Fibroblast of villous mesenchyme (primary cell): ENCODE measurements at places on chromosomes 16 and 17. TPM values are rescaled to one million over a fixed set of nuclear protein-coding genes. Genes with fewer than 3 reads are reported as not detected.

Gene AOC2
- 0.43 and 0.64 TPM in 2 replicates for total RNA-seq

Gene WNK4
- 1.3 and 3.9 TPM in 2 replicates for total RNA-seq

DNA sequence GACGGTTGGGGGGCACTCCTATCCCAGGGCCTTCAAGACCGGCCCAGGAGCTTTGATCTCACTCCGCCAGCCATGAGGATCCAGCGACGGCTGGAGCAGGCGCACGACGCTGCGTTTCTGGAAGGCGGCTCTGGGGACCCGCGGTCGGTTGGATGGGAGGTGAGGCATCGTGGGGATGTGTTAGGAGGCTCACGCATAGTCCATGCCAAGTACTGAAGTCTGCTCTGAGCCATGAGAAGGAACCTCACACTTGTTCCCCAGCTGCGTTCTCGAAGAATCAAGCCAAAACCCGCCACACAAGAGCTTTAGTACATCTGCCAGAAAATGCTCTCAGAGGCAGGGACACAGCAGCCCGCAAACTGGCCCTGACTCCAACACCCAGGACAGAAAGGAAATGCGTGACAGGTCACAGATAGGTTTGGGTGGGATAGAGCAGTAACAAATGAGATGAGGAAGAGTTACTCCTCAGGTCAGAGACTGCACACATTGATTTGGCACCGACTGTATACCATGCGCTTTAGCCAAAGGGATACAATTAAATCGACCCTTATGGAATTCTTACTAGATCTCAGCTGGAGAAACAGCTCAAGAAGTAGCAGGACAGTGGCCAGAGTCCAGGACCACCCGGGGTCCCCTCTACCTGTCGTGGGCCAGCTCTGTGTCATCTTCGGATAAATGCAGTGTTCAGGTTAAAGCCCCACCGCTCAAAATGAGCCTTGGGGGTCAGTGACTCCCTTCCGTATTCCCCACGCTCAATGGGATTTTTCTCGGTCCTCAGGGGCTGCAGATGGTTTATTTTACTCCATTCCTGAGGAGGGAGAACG, 6.7 kb upstream of the GSG1L start:
- no peak for DNase-seq

GRCh38 chr17:81110488-81111040, 54.7 kb upstream of the PVALEF start:
- DNase-seq = no peak

DNA sequence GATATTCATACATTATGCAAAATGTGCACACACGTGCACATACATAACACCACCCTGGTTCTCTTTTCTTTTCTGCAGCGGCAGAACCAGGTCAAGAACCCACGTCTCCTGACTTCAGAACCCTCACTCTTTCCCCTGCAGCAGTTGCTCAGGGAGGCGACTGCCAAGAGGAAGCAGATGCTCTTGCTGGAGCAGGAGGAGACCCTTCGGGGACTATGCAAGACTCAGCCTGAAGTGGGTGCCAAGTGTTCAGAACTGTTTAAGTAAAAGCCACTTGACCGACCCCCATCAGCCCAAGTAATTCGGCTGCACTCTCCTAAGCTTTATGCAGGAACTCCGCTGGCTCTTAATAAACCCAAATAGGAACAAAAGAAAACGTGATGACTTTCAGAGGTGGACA, 193.8 kb downstream of the SLC39A11 start:
- DNase-seq = no peak

DNA sequence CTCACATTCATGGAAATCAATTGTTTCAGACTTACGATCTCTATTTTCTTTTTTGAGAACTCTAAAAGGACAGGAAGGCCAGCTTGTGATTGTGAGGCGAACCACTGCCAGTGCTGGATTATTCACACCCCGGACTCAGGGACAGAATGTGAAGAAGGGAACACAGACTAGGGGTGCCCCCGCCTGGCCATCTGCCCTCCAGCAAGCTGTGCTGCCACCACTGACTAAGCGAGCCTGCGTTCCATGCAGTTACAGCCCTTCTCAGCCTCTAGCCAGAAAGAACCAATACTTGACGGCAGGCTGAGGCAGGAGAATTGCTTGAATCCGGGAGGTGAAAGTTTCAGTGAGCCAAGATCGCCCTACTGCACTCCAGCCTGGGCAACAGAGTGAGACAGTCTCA, 2.8 kb downstream of the HAGH start:
- DNase-seq = peak; percentile 63

GRCh38 chr16:78829280-78829679, 729.8 kb downstream of the WWOX start:
- no peak for DNase-seq

DNA sequence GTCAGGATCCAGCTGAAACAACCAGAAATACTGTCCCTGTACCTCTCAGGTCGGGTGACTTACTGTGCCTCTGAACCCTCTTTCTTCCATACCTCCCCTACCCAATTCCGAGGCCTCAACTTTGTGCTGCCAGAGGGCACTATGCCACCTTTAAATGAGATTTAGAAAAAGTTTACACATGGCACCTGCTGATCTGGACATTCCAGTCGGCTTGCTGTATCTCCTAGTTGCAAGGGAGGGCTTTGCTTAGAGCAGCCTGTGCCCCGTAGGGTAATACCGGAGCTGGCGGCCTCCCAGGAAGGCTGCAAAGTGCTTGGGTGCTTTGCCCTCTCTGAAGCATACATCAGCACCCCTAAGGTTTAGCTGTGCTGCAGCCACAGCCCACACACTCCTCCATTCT, 306.0 kb upstream of the RBFOX1 start:
- no peak for DNase-seq

DNA sequence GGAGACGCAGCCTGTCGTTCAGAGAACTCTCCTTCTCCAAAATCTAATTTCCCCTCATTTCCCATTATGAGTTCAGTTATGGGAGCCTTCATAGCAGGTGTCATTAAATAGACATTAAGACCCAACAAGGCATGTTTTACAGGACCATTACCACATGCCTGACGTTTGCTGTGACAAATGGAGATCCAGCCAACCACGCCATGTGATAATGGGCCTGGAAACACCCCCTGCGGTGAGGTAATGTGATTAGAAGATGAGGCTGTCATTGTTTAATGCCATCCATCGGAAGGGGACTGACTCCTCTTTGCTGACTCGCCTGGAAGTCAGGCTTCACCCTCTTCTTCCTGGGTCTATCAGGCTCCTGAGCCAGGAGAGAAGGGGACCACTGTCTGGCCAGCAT, 76.9 kb downstream of the WSCD1 start:
- no peak for DNase-seq

DNA sequence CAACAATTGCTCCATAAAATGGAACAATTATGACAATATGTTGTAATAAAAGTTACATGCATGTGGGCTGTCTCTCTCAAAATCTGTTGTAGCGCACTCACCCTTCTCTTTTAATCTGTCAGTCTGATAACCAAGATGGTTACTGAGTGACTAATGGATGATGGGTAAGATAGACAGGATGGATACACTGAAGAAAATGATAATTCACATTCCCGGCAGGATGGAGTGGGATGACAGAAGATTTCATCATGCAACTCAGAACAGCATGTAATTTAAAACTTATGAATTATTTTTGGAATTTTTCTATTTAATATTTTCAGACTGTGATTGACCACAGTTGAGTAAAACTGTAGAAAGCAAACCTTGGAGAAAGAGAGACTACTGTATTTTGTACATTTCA, 30.5 kb downstream of the CDH13 start:
- DNase-seq = peak; percentile 62

DNA sequence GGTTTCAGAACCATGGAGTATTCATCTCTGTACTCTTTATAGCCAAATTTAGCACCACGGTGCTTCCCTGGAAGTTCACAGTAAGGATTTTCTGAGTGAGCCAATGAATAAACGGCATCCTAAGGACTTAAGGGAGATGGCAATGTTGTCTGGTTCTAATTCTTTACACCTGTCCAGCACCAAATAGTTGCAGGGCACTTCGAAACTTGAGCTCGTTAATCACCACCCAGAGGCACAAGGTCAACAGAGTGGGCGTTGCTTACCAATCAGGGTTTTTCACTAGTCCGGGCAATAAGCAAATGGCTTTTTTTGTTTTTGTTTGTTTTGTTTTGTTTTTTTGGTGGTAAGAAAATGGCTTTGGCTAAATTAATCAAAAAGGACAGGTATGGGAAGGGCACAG, 28.2 kb upstream of the TMEM220 start:
- DNase-seq = no peak

DNA sequence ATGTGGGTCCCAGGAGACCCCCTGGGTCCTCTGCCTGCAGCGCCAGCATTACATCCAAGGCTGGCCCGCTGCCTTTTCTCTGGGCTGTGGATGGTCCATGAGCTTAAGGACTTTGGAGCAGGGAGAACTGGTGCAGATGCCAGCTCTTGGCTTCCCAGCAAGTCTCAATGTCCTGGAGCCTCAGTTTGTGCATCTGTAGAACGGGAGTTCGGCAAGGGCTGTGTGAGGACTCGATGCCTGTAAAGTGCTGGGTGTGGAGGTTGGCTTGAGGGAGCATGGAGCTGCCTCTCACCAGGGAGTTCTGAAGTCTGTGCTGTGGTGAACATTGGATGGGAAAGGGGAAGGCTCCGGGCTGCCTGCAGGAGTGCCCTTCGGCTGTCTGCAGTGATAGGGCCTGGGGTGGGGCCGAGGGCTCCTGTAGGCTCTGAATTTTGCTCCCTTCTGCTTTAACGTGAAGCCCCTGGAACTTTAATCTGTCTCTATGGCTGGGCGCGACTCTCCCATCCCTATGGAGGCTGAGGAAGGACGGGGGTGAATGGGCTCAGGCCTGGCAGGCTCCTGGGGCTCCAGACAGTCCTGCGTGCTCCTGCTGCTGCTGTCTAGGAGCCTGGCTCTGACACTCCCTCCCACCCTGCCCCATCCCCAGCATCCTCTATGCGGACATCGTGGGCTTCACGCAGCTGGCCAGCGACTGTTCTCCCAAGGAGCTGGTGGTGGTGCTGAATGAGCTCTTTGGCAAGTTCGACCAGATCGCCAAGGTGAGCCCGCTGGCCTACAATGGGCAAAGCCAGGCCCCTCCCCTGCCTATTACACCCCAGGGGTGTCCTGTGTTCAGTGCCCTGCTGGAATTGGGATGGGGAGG, 27.9 kb downstream of the ADCY7 start:
- no peak for DNase-seq

DNA sequence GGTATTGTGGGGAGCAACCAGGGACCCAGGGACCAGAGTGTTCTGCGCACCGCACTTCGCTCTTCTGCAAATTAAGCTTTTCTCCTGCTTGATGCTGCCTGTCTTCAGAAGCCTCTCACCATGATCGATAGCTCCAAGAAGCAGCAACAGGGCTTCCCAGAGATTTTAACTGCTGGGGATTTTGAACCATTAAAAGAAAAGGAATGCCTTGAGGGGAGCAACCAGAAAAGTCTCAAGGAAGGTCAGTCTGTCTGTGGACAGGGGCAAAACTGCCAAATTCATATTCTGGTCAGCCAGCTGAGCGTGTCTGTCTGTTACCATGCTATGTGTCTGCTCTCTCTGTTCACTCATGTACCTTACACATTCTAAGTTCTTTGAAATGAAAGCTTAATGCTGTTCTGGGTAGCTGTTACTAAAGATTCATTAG, 115.7 kb downstream of the MRTFB start:
- peak; percentile 14 for DNase-seq

DNA sequence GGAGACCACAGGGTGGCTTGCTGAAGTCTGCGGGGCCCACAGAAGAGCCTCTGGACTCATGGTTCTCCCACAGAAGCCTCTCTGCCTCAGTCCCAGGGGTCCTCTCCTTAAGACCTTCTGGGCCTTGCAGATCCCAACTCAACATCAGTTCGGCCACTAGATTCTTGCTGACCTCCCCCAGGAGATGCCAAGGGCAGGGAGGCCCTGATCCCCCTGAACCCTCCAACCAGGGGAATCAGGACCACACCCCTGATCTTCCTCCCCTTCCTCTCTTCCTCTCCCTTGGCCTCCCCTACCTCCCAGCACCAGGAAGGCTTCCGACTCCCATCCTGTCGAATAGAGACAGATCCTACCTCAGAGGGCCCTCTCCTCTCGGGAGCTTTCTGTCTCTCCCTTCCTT, 53.4 kb downstream of the NOS2 start:
- DNase-seq = no peak

Gene FBXO47
- under 0.01 TPM in 1 of 2 replicates, not detected in the other for total RNA-seq

DNA sequence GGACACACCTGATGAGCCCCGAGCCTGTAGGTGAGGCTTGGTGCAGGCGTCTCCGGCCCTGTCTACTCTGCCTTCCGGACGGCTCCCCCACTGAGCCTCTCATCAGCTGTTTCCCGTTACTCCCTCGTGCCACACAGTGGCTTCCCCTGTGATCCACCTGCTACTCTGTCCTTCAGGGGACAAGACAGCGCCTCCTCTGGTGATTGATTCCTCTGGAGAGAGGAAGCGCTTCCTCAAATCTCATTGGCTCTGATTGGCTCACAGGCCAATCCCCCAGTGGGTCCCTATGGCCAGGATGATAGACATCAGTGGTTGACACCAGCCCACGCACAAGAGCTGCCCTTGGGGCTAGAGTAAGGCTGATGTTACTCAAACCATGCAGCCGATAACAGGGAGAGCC, 24.0 kb downstream of the RNF213 start:
- no peak for DNase-seq
